ENCODE measurements at places on chromosomes 13 and 19. TPM values are rescaled to one million over a fixed set of nuclear protein-coding genes. Genes with fewer than 3 reads are reported as not detected.

The CHAF1A gene
- 36.7 TPM for total RNA-seq

The DAND5 gene
- total RNA-seq, result 0.07 TPM

The CACNA1A gene
- total RNA-seq, result 0.98 TPM

The C19orf33 gene
- 305 TPM for total RNA-seq

The KLK14 gene
- not detected for total RNA-seq

The SARS2 gene
- total RNA-seq, result 55.5 TPM

The GZMM gene
- total RNA-seq, result not detected

The SPINT2 gene
- 548 TPM for total RNA-seq
